Islet precursor cell (in vitro differentiated cells): ENCODE measurements at places on chromosomes 3 and 15.

DNA sequence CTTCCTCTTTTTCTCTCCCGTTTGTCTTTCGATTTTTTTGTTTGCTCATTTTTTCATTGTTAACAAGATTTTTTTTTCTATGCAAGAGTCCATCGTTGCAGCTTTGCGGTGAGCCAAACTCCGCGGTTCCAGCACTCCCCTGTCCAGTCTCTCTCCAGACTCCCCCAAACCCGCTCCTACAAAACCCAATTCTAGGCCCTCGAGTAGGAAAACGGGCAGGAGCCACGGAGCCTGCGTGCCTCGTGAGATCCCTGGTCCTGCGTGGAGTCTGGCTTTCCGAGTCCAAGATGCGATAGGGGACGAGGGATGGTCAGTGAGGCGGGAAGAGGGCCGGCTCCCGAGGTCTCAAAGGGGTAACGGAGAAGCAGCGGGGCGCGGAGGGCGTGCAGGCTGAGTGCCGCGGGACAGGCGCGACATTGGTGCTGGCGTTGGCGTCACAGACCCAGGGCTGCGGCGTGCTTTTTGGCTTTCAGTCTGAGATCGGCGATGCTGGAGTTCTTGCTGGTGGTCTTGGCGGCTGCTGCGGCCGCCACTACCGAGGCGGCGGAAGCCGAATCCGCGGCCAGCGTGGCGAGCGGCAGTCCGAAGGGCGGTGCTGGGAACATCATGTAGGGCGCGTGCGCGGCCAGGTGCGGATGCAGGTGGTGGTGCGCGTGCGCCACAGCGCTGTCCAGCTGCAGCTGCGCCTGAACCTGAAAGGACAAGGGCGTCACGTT is 8.5 kb downstream of the SHOX2 start:
- DNase-seq = peak; percentile 94

GRCh38 chr3:197181741-197182140 is 116.7 kb downstream of the DLG1 start:
- DNase-seq = no peak

DNA sequence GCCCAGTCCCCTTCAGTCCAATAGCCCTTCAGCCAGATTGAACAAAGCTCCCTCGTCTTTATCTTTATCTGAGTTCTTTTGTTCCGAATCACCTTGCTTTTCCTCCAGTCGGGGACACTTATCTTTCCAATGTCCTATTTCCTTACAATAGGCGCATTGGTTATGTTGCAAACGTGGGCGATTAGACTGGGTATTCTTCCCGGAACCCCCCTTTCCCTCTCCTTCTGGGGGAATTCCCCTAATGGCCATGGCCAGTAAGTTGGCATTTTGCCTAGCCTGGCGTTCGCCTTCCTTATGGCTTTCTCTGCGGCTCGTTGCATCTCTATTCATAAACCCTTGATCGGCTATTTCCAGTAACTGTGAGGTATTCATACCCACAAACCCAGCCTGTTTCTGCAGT is 82.2 kb upstream of the VEPH1 start:
- no peak for DNase-seq

- DNase-seq = no peak
These were observed 77.4 kb downstream of the ACAP2 start for GRCh38 chr3:195365371-195365770.

- DNase-seq = no peak
These were observed 37.1 kb downstream of the P3H2 start for GRCh38 chr3:190083635-190084034.

DNA sequence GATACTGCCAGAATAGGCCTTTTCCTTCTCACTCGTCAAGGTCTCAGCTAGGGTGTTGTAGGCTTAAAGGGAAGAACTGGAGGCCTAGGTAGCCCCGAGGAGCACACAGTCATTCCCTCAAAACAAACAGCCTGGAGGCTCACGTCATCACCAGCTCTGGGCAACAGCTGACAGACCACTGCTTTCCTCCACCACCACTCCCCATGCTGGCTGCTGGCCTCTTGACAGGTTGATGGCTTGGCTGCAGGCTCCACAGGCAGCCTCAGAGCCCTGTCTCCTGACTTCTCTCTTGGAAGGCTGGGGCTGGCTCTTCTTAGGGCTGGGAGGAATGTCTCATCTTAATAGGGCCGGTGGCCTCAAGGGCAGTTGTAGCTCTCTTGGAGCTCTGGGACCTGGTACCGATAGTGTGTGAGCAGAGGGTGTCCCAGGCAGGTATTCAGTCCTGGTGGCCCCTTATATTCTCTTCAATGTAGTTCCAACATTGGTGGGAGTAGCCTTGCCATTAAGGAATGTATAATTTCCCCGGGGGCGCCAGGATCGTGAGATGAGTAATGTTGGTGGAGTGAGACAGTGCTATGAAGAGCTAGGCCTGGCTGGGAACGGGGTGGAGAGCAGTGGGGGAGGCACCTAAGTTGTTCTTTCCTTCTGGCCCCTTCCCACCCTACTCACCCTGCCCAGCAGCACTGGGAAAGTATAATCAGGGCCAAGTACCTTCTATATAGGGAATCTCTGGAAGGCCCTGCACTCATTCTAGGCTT is 6.1 kb upstream of the AP2M1 start:
- DNase-seq = peak; percentile 66

- DNase-seq = no peak
These were observed 31.4 kb downstream of the POMGNT2 start for GRCh38 chr3:43074482-43074881.

- no peak for DNase-seq
These were observed 1073.9 kb downstream of the PLOD2 start for GRCh38 chr3:145087038-145087437.

DNA sequence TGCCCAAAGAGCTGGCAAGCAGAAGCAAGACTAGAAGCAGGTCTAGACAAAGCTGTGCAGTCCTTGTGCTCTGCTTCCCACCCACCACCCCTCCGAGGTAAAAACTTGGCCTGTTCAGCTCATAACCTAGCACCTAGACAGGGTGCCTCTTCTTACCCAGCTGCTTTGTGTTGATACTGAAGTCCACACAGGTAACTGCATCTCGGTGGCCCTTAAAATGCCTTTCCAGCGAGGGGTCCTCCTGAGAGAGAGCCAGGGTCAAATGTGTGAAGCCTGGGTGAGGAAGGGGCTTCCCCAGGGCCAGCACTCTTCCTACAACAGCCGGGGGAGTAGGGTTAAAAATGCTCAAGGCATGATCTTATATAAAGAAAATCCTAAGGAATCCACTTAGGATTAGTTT is 3.4 kb downstream of the POC1A start:
- peak; percentile 32 for DNase-seq

- peak; percentile 76 for DNase-seq
These were observed 35.4 kb upstream of the SPRED1 start for GRCh38 chr15:38217191-38217595.
